ENCODE measurements at places on chromosomes 5 and 9.

- DNase-seq, result peak; percentile 50
Measured at GRCh38 chr5:73792687-73793320, 166.8 kb downstream of the ARHGEF28 start.

GRCh38 chr5:28468166-28468565 is 1429.8 kb upstream of the CDH9 start:
- DNase-seq, result no peak

DNA sequence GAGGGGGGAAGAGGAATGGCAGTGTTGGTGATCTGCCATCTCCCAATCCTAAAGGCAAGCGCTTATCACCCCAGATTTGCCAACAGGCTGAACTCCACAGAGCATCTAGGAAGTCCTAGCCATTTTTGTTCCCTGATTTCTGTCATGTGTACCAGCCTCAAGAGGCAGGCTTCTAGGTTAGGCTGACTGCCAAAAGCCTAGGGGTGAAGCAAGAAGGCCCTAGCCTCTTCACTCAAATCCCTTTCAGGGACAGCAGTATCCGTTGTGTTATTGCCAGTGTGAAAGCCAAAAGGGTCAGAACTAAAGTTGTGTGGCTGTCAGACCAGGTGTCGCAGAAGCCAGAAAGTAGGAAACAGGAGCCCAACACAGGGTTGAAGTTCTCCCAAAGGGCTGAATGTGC is 14.7 kb downstream of the IGIP start:
- DNase-seq, result no peak

- peak; percentile 98 for DNase-seq
Measured at GRCh38 chr5:68046445-68046844, 169.1 kb upstream of the PIK3R1 start.

GRCh38 chr9:128164307-128164885 is 4.3 kb downstream of the BBLN start:
- peak; percentile 9 for DNase-seq

GRCh38 chr5:172453986-172454357 is 353 bp downstream of the SH3PXD2B start:
- DNase-seq, result no peak

DNA sequence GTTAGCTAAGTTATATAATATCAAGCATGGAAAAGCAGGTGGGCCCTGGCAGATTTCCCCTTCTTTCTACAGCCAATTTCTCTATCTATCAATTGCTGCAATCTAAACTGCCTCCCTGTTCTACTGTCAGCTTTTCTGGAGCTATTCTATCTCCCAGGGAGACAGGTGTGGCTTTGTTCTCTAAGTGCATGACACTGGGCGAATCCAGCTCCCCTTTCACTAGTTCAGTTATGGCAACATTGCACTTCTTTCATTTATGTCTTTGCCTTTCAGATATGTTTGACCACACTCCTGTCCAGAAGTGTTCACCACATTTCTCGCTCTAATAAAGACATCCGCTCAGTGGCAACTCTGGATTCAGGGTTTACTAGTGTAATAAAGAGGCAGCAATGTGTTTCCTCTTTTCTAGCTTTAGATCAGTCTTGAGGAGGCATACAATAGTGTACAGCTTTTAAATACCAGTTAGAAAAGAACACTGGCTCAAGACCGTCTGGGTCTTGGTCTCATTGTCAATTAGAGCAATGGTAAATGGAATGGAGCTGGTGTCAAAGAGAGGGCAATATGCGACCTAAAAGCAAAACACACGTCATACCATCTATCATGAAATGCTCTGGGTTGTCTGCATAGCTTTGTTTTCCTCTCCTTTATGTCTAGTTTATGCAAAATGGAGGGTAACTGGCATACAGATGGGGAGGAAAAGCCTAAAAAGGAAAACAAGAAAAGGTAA is 197.0 kb downstream of the SLF1 start:
- DNase-seq, result no peak

- peak; percentile 56 for DNase-seq
Measured at GRCh38 chr5:138844812-138845513, 30.2 kb downstream of the LRRTM2 start.

DNA sequence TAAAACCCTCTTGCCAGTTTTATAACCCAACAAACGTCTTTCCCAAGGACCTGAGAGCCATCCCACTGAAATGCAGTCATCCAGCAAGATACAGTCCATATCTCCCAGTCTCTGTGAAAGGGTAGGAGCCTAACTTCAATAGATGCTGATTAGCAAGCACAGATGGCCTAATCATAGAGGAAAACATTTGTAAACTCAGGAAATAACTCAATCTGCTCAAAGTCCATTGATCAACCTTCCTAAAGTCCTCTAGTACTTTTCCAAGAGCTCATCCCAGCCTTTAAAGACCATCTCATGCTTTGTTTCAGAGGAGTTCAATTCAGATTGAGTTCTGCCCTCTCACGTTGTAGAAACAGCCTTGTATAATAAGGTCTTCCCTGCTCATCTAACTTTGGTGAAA is 324.2 kb downstream of the MRPS30 start:
- no peak for DNase-seq

- DNase-seq, result no peak
Measured at GRCh38 chr9:130669965-130670364, 5.6 kb downstream of the PRDM12 start.

DNA sequence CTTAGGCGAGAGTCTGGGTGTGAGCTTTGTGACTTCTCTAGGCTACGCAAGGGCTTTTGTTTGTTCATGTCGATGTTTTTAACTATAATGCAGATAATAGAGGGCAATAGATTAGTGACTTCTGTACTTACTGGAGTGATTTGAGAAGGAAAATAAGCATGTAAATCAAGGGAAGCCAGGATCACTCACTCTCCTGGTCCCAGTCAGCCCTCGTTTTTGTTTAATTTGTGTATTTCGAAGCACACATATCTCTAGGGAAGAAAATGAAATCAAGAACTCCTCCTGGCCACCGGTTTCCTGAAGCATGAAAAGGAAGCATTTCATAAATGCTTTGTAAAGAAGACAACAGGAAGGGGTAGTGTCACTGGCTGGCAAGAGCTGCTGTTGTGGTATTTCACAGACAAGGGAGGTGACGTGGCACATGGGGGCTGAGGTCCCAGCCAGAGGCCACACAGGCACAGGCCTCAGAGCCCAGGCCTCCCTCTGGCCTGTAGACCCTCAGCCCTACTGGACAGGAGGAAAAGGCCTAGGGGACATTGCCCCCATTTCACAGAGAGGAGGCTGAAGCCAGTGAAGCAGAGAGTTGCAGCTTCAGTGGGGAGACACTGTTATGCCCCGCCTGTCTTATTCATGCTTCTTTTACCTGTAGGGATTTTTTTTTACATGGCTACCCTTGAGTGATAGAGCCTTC is 34.1 kb downstream of the IRF1 start:
- no peak for DNase-seq

- no peak for DNase-seq
Measured at GRCh38 chr9:14132775-14133174, 181.2 kb downstream of the NFIB start.

DNA sequence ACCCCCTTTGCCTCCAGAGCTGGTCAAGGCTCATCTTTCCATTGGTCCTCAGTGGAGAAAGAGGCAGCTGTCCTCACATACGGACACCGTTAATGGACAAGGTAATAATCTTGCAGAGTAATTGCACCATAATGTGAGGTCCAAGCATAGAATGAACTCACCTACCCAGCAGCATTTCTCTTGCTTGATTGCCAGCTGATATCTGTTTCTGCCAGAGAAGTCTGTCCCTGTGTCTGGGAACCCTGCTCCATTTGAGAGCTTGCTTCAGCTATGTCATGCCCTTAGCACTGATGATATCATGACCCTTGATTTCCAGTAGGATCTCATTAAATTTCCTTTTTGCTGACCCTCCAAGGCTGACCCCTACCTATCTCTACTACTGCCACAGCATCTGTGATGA is 154.6 kb downstream of the PIK3R1 start:
- no peak for DNase-seq

- DNase-seq, result no peak
Measured at GRCh38 chr9:101247297-101247696, 137.5 kb downstream of the BAAT start.

- no peak for DNase-seq
Measured at GRCh38 chr5:118208031-118208453, 780.3 kb downstream of the DTWD2 start.

DNA sequence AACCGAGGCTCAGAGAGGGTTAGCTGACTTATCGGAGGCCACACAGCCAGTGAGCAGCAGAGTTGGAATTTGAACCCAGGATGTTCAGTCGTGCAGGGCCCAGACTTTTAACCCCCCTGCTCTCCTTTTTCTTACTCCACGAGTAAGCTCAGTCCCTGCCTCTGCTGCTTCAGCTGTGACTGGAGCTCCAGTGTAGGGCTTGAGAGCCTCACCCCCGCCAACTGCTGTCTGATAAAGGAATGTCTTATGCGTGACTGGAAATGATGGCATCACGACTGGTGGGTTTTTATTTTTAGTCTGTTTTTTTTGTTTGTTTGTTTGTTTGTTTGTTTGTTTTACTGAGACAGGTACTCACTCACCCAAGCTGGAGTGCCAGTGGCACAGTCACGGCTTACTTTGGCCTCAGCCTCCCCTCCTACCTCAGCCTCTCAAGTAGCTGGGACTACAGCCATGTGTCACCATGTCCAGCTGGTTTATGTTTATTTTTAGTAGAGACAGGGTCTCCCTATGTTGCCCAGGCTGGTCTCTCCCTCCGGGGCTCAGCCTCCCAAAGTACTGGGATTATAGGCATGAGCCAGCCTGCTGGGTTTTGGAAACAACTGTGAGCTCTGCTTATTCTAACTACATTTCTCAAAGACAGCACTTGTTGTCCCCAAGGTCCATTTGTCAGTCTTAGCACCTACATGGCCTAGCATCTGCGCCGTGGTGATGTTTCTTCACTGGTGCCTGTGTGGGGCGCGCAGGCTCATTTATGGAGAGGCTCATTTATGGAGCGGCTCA is 52.5 kb upstream of the NCS1 start:
- no peak for DNase-seq

DNA sequence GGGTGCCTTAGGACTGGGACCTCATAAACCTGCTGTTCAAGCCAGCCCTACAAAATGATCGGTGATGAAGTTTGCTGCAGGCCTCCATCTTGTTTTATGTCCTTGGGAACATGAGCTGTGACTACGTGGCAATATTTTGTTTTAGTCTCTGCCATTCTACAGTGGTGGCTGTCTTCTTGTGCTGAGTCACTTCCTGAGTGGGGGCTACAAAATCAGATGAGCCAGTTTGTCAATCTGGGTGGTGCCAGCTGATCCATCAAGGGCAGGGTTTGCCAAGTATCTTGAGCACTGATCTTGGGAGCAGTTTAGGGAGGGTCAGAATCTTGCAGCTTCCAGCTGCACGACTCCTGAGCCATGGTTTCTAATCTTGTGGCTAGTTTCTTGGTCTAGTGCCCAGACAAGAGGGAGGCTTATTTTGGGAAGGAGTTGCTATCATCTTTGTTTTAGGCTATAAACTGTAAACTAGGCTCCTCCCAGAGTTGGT is 94.7 kb downstream of the YTHDC2 start:
- DNase-seq, result peak; percentile 37

DNA sequence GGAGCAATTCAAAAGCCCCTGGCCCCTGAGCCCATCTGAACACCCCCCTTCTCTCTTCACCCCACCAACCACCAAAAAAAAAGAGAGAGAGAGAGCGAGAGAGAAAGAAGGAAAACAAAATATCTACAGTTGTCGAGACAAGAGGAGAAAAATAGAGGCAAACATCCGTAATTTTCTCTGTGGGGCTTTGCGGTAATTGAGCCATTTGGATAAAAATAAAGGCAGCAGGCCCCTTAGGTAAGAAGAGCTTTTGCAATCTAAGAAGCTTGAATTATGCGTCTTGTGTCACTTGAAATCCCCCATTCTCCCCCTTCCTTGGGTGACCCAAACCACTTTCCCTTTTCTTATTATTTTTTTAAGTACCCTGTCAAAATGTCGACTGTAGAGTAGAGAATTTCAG is 35.5 kb upstream of the FUBP3 start:
- no peak for DNase-seq

DNA sequence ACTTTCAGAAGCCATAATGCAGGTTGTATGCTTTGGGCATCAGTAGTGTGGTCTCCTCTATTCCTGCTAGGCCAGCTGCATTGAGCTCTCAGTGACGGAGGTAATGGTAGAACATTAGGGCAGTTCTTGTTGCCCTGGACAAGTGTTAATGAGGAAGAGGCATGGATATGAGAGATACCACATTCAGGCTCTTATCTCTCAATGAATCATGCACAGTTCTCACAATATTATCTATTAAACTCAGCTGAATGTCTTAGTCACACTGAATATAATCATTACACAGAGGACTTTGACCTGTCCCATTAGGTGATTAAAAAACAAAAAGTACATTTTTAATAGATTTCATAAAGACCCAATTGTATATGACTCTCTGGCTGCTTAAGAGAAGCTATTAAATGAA is 76.6 kb upstream of the SSBP2 start:
- DNase-seq, result no peak

DNA sequence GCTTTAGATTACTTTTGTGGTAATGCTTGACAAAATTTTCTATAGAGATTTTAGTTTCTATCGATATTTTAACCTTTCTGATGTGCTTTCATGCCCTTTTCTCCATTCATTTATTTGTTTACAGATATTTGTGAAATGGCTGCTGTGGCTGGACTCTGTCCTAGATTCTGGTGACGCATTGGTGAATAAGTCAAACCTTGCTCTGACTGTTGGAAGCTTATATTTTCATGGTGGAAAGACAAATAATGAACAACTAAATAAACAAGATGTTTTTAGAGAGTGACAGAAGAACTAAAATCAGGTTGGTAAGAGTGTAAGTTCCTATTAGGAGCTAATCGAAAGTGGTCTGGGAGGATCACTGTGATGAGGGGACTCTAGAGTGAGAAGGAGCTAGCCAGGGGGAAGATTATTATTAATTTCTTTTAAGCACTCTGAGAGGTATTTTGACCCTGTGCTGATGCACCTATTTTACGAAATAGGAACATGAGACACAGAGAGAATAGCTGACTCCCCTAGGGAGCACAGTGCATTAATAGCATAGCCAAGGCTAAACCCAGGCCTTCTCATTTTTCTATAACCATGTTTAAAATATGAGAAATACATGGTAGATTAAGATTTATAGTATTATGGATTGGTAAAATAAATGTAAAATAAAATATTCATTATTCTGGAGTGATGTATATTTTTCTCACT is 411.9 kb upstream of the ARRDC3 start:
- DNase-seq, result no peak

DNA sequence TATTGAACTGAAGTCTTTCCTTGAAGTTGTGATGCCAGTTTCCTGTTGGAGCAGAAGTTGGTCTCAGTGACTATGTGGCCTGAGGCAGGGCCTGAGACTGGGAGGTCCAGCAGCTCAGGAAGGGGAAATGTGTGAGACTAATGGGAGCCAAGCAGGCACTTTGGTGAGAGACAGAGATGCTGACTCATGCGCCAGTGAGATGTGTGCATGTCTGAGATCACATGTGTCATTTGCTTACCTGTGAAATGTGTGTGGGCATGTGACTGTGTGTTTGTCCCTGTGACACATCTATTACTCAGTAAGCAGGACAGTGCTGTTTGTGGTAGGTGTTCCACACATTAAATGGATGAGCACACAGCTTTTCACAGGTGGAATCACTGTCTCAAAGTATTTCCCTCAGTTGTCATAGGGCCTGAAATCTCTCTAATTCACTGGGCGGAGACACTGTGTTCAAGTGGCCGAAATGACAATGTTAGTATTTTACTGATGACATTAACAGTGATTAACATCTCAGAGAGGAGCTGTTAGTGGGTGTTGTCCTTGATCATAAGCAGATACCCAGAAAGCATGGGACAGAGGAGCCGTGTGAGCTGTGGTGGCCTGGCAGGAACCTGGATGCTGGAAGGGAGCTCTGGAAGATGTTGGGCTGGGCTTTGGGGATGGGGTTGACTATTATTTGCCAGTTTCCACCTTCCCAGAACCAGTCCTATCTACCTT is 7.4 kb downstream of the NPR2 start:
- DNase-seq, result peak; percentile 6

- DNase-seq, result no peak
Measured at GRCh38 chr9:22005021-22005701, 3.9 kb downstream of the CDKN2B start.

- no peak for DNase-seq
Measured at GRCh38 chr9:114919611-114920010, 10.8 kb downstream of the TNFSF8 start.
